Activated CD8-positive, alpha-beta memory T cell treated with anti-CD3 and anti-CD28 coated beads for 24 hours (primary cell): ENCODE measurements at places on chromosomes 2 and 18.

GRCh38 chr18:77482190-77483085, 232.8 kb downstream of the GALR1 start:
- DNase-seq, result no peak

DNA sequence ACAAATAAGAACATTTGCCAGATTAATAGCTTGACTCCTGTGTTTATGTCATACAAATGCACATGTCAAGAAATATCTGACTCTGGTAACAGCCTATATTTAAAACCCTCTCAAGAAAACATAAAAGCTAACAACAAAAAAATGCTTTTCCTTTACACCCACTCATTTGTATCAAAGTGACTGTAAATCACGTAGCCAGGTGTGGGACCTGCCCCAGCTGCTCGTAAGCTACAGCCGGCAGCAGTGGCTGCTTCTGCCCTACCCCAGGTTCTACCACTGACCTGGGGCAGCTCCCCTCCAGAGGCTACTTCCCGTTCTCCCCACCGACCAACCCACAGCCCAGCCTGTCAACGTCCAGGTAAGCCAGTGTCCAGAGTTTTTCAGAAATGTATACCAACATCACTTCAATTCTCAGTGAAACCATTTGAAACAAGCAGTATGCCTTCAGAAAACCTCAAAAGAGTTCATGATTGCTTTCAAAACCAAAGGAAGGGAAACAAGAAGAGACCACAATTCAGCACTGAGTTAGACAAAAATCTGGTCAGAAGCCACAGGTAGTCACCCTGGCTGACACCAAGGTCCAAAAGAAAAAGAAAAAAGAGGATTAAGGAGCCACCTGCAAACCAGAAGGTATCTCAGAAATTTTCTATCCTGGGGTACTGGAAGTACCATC, 40.4 kb downstream of the KIDINS220 start:
- DNase-seq, result no peak

DNA sequence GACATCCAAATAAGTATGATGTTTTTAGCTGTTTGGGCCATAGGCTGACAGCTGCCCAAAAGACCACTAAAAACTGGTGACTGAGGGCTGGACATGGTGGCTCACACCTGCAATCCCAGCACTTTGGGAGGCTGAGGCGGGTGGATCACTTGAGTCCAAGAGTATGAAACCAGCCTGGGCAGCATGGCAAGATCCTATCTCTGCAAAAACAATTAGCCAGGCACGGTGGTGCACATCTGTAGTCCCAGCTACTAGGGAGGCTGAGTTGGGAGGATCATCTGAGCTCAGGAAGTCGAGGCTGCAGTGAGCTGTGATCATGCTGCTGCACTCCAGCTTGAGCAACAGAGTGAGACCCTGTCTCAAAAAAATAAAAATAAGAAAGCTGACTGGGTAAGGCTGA, 511.5 kb upstream of the RAB6C start:
- no peak for DNase-seq

GRCh38 chr2:218745559-218746469, 35.2 kb downstream of the TTLL4 start:
- DNase-seq, result peak; percentile 37

DNA sequence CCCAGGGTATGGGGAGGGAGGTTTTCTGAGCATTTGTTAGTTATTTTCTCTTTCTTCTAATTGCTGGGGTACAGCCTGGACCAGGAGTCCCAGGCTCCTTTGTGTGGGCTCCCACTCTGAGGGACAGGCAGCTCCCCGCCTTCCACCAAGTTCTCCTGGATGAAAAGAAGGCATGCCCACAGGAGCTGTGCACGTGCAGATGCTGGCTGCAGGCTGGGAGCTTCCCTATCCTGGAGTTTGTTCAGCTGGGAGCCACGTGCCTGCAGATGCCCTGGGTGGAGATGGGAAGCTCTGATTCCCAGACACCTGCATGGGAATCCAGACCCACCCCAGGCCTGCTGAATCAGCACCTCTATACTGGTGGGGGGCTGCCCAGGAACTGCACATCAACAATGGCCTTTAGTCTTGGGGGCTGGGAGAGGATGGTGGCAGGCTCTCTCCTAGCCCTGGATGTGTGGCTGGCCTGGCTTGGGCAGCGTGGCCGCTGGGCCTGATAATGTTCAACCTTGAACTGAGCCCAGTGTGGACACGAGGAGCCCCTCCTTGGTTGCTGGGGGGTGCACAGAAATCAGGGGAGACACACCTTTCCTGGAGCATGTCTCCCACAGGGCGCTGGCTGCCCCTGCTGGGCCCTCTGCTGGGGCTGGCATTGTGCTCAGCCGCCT, 233.6 kb upstream of the HS6ST1 start:
- DNase-seq, result peak; percentile 44

DNA sequence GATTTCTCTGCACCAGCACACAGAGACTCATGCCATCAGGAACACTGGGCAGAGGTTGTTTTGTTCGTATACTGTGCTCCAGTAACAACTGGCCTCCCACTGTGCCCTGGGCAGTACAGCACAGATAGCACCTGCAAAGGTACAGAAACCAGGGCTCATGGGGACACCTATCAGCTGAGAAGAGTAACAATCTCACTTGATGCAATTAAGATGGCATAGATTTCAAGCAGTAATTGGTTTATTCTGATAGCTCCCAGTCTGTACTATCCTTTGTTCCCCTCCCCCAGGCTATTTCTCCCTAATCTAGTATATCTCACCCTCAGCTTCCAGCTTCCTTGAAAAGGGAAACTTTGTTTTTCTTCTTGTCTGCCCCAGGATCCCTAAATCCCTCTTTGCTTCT, 343.9 kb upstream of the MMADHC start:
- no peak for DNase-seq

DNA sequence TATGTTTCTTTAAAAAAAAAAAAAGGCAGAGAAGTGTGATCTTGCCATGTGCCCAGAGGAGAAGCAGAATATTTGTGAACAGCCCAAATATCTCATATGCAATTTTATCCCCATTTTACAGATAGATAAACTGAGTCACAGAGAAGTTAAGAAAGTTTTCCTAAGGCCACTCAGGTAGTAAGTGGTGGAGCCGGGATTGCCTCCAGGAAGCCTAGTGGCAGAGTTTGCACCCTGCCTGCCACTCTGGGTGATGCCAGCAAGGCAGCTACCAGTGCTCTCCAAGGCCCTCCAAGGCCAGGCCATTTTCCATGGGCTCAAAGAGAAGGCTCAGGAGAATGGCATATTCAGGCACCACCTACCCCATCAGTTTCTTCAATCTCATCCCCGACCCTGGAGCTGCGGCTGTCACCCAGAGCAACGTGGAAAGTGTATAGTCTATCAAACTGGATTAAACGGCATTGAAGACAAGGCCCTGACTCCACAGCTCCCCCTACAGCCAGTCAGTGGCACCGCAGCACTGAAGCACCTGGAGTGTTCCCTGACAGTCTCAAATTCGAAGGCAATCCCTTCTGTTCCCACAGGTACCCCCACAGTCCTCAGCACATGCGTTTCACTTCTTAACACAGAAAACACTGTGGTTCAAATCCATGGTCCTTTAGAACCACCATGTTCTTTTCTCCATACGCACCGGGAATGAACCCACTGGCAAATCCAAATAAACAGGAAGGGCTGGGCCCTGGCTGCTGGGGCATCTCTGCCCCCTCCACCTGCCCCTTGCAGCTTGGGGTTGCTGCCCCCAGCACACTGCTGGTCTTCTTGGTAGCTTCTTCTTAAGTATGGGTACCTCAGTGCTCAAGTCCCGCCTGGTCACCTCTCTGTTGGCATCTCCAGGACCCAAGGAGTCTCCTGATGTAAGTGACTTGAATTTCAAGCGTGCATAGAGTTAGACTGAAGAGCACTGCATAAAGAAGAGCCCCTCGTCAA, 175.3 kb downstream of the INHBB start:
- peak; percentile 59 for DNase-seq

DNA sequence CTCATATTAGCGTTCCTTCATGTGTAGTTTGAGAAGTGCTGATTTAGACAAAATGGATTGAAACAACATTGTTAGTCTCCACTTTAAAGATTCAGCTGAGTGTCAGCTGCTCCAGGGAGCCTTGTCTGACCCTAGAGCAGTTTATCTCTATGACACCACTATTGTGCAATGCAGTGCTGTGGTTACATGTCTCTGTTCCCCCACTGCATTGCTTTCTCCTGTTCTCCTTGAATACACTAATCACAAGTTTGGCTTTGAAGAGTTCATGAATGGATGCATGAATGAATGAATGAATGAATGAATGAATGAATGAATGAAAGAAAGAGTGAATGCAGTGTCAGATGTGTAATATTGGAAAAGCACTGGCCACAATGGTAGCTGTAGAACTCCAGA, 38.3 kb downstream of the GCG start:
- DNase-seq, result no peak

- no peak for DNase-seq
Measured at GRCh38 chr2:1222056-1222455, 191.2 kb upstream of the TPO start.

- no peak for DNase-seq
Measured at GRCh38 chr18:62183578-62184195, 3.2 kb downstream of the PIGN start.

DNA sequence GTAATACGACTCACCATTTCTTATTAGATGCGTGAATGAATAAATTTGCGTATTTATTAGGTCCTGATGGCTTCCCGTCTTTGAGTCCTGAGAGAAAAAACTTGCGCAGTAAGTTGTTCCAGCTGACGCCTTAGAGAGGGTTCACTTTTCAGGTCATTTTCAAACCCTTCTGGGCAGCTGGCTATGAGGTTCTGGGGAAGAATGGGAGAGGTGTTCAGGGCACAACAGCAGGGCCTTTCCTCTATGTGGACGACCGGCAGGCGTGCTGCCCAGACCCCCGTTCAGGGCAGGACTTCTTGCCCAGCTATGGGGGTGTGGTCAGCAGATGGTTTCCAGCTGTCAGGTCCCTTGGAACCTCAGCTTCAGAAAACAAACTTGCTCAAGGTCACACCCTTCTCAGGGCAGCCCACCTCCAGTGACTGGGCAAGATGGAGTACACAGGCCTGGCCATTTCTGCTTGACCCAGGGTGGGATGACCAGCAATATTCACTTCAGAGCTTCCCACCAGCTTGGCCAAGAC, 61.1 kb upstream of the TNP1 start:
- no peak for DNase-seq

- DNase-seq, result no peak
Measured at GRCh38 chr2:74554820-74555531, 456 bp downstream of the DOK1 start.

DNA sequence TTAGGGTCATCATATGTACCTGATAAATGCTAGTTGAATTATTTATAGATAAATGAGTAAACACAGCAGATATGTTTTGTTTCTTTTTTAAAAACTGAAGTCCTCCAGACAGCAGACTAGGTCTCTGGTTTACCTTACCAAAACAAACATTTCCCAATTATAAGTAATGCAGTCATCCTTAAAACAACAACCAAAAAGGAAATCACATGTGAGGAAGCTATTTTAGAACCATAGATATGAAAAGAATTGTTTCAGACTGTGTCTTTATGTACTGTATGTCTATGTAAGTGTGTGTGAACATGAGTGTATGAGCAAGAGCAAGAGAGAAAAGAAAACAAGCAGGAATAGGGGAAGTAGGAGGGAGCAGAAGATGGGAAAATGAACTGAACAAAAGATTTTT, 441.0 kb downstream of the CPS1 start:
- no peak for DNase-seq

DNA sequence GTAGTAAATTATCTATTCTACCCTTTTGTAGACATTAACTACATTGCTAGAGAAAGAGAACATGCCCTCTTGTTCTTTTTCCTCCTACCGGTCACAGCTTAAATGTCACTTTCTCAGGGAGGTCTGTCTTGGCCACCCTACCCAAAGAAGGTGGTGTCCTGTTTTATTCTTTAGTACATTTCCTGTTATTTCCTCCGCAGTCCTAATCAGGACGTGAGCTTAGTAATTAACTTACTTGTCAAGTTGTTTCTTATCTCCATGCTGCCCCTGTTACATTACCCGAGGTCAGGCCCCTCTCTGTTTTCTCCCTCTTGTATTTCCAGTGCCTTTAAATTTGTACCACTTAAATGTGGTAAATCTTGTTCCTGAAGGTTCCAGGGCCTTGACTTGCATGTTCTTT, 73.7 kb upstream of the RMDN2 start:
- DNase-seq, result no peak

DNA sequence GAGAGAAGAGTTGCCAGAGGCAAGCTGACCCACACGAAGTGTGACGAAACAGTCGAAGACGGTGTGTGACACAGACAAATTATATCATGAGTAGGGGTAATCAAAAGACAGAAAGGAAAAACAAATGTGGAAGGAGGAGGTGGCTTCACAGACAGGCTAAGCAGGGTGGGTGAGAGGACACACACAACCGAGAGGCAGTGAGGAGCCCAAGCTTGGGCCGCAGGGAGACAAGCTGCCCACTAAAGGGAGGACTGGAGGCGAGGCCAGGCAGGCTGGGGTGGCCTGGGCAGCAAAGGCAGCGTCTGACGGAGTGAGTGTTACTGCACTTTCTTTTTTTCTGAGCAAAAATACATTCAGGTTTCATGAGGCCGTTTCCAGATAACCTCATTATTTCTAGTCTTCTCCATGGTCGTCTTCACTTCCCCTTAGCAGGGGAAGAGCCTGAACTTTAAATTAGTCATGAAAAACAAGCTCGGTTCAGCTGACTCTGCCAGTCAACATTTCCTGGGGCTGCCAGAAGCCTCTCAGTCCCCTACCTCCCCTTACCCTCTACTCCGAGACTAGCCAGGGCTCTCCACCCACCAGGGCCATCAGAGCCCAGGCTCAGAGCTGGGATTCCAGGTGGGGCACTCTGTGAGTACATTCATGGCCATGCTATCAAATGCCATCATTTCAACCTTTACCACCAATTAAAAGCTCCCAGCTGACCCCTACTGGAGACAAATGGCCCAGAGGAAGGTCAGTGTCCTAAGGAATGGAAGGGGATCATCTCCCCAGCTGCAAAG, 13.8 kb upstream of the ZFP36L2 start:
- no peak for DNase-seq

GRCh38 chr2:199581935-199582360, 124.2 kb upstream of the SATB2 start:
- no peak for DNase-seq

DNA sequence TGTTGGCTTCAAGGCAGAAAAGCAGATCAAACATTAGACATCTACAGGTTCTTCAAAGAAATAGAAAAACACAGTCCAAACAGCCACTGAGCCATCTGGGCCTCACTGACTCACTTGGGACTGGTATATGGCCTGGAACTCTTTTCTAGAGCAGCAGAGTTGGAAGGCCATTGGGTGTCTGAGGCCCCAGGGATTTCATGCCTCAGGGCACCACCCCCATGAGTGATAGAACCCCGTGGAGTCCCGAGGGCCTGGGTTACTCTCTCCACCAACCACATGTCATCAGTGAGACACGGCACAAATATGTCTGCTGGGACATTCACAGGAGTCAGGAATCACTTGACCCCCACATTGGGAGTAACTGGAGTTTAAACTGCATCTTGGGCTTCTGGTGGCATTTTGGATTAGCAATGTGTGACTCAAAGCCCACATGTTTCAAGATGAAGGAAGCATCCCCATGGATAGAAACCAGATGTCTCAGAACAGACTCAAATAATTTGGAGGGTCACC, 44.0 kb downstream of the CAPN13 start:
- DNase-seq, result no peak
